NCI-H2171 treated with DMSO at 0.1 percent for 48 hours (cell line): ENCODE measurements at places on chromosomes 7 and 10.

DNA sequence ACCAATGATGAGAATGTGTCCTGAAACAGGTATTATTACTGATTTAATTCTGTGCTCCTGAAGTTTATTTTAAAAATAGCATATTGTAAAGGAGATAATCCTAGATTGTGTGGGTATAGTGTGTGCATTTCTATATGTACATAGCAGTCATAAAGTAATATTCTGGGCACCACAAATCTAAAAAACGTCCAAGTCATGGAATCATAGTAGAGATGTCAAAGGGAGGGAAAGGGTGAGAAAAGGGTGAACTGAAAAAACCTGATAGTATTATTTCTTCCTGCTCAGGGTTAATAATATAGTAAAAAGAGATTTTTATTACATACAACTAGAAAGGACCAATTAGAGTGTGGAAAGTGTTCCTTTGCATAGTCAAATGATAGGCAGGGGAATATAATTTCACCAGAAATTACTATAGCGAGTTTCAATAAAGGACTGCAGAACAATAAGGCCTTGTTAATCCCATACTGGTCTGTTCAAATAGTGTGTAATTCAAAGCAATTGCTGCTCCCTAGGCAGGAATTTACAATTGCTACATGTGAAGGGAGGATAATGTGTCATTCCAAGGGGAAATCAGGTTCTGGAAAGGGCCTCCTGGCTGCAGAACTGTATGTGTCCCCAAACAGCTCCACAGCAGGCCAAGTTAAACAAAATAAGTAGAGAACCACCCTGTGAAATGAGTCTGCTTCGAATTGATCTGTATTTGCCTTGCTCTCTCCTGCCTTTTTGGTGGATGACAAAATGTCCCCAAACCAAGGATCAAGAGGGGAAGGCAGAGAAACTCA is 42.5 kb upstream of the KMT2E start:
- no peak for DNase-seq

DNA sequence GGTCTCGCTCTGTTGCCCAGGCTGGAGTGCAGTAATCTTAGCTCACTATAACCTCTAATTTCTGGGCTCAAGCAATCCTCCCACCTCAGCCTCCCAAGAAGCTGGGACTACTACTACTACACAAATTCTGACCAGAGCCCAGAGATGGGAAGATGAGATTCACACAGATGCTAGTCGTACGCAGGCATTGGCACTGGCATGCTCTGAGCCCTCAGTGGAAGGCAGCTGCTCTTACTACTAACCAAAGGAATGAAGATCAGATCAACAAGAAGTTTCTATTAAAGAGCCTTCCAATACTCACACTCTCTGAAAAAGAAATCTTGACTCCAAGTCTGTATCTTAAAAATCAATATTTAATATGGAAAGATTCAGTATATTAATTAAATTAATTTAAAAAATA is 10.7 kb downstream of the GDF2 start:
- no peak for DNase-seq

- no peak for DNase-seq
Measured at GRCh38 chr10:98646998-98647917, 200.5 kb upstream of the HPS1 start.

DNA sequence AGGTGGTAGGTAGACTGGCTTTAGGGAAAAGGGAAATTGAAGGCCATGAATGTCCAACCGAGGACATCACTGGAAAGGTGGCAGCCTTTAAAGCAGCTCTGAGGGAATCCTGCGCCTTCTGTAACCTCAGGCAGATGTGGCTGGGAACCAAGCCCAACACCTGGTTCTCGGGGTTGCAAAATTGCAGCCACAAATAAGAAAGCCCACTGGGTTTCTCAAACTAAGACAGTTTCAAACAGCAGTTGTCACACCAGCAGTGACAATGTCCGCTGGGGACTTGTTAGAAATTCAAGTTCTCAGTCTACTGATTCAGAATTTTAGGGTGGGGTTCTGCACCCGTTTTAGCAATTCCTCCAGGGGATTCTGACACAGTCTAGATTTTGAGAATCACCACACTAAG is 42.7 kb upstream of the STEAP1B start:
- DNase-seq: no peak

- DNase-seq: no peak
Measured at GRCh38 chr7:20350996-20351692, 20.4 kb downstream of the ITGB8 start.

DNA sequence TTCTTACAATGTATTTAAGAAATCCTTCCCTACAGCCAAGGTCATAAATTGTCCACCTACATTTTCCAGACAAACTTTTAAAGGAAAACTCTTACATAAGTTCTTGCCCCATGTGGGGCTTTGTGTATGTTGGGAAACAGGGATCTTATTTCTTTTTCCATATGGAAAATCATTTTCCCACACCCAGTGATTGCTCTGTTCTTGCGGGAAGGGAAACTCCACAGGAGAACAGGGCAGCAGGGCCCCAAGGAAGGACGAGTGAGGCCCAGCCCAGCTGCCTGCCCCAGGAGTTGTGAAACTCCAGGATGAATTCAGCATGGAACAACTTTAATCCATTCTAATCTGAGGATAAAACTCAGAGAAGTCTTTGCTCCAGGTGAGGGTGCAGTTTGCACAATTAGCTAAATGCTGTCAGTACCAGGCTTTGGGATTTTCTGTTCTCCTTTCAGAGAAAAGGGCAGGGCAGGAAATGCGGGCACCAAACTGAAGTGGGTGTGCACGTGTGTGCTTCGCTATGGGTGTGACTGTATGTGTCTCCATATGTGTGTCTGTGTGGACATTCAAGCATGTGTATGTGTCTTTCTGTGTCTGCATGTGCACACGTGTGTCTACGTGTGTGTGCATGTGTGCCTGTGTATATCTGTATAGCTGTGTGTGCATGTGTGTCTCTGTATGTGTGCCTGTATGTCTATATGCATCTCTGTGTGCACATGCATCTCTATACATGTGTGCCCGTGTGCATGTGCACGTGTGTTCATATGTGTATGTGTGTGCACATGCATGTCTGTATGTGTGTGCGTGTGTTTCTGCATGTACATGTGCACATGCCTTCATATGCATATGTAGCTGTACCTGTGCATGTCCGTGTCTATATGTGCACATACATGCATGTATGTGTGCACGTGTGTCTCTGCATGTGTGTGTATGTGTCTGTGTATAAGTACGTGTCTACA is 102.0 kb upstream of the FAM20C start:
- DNase-seq: no peak

DNA sequence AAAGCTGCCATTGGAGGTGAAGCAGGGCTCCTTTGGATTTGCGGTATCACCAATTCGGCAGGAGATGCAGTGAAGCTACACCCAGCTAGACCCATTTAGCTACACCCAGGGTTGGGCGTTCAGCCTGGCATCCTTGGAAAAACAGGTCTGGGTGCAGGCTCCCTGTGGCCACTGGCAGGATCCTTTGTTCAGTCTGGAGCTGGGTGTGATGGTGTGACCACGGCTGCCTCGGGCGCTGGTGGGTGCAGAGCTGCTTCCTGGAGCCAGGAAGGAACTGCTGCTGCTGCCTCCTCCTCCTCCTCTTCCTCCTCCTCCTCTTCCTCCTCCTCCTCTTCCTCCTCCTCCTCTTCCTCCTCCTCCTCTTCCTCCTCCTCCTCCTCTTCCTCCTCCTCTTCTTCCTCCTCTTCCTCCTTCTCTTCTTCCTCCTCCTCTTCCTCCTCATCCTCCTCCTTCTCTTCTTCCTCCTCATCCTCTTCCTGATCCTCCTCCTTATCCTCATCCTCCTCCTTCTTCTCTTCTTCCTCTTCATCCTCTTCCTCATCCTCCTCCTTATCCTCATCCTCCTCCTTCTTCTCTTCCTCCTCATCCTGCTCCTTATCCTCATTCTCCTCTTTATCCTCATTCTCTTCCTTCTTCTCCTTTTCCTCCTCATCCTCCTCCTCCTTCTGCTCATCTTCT is 84.0 kb downstream of the GRK5 start:
- DNase-seq: no peak

DNA sequence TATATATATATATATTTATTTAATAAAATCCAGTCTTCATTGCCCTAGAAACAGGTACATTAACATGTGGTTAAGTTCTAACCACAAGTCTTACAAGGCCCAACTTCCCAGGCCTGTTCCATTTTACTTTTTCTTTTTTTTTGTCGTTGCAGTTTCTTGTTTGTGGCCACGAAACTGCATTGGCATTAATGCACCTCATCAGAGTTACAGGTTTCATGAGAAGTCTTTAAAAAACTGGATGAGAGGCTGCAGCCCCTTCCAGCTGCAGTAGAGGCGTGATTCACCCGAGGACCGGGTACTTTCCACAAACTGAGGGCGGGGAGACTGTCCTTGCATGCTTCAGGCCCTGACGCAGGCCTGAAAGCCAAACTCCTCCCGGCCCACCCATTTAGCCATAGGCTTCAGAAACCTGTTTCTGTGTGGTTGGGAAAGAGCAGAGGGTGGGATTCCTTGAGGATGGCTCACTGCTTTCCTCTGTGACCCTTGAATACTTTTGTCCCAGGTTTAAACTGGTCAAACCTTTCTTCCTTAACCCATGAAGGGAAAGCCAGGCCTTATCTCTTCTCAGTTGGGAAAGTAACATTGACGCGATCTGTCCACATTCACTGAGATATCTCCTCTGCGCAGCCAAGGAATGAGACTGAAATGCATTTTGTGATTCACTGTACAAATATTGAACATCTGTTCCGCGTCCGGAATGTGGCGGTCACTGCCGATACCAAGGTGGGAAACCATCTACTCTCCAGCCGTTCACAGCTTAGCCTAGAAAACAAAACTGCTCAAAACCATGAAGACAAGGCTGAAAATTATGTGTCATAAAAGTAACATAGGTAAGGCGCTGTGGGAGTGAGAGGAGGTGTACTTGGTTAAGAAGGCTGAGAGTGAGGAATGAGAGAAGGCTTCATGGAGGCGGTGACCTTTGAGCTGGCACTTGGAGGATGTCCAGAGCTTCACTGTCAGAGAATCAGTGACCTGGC is 311.7 kb downstream of the GATA3 start:
- DNase-seq: no peak

DNA sequence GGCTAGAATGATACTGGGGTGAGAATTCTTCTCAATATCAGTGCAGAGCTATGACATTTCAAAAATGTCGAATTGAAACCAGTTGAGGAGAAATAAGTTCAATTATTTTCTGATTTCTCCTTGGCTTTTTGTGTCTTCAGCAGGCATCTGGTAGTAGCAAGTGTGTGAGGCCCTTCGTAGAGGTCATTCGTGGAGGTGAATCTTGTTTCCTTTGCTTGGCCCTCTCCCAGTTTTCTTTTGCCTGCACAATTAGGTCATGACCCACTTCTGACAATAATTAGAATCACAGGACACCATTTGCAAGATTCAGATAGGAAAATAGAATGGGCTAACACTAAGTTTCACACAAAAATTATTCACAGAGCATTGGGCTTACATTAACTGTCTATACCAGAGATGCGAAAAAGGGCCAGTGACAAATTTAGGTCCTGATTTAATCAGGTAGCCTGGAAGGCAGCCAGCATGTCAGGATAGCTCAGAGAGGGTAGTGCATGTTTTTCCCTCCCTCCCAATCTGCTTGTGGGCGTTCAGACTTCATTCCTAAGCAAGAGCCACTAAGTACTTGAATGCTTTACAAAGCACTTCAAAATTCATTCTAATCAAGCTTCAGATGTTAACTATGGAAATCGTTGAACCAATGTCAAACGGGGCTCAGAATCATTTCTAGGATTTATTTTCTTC is 24.0 kb upstream of the A1CF start:
- DNase-seq: no peak
